Fibroblast of skin of right biceps (primary cell): ENCODE measurements at places on chromosomes 5 and 9.
A peak's percentile ranks its signal among the peaks of the same experiment; 100 is the strongest.

DNA sequence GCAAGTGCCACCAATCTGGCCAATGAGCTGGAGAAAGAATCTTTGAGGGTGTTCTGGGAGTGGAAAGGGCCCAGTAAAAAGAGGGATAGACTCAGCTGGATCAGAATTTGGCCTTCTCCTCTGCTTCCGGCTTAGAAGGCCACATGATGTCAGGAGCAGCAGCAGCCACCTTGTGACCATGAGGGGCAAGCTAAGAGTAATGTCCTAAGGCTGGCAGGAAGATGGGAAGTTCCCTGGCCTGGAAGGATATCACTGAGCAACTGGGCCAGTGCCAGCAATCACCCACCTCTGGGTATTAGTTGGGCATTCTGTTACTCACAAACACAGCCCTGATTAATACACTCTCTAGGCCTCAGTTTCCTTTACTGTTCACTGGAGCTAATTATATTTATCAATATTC is 44.2 kb downstream of the TSPAN17 start:
- no peak for DNase-seq

- no peak for DNase-seq
Observed at GRCh38 chr9:137380606-137381005, 42.4 kb downstream of the EXD3 start.

DNA sequence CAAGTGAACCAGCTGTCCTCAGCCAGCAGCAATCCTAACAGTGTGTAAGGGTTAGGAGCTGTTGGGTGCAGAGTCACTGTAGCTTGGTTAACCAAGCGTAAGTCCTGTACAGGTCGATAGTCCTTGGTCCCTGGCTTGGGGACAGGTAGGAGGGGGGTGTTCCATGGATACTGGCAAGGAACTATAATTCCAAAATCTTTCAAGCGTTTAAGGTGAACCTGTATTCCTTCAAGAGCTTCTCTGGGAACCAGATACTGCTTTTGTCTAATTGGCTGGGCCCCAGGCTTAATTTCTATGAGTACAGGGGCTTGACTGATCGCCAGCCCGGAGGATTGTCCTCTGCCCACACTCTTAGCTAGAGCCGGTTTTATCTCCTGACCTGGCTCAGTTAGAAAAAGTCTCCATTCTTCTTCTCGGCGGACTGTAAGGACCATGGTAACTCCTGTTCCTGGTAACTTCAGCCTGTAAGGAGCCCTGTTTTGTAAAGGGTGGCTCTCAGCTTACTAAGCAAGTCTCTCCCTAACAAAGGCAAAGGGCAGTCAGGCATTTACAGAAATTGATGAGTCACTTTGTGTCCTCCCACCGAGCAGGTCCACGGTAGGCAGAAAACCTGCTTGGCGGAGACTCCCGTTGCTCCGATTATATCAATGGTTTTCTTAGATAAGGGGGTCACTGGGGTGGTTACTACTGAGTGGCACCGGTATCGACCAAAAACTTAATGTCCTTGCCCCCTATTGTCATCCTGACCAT is 6.0 kb upstream of the ZNF354C start:
- DNase-seq, result no peak

DNA sequence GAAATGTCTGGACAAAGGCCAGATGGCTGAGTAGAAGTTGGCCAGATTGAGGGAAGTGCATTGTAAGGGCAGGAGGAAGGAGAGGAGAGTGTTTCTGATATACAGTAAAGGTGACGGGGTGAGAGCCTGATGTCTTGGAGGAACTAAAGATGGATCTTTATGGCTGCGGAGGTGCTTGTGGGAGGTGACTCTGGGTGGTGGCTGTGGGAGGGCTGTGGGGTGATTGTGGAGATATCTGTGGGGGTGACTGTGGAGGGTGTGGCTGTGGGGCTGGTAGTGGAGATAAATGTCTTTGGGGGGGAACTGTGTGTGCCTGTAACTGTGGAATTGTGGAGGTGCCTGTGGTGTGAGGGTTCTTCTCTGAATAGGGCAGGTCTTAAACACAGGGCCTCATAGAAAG is 121.4 kb downstream of the CMYA5 start:
- DNase-seq, result no peak

- DNase-seq, result no peak
Observed at GRCh38 chr5:169828385-169828784, 151.9 kb downstream of the INSYN2B start.

GRCh38 chr9:93709600-93710369 is 133.4 kb downstream of the PHF2 start:
- DNase-seq, result no peak

- DNase-seq, result no peak
Observed at GRCh38 chr5:35815089-35815936, 41.4 kb upstream of the IL7R start.

DNA sequence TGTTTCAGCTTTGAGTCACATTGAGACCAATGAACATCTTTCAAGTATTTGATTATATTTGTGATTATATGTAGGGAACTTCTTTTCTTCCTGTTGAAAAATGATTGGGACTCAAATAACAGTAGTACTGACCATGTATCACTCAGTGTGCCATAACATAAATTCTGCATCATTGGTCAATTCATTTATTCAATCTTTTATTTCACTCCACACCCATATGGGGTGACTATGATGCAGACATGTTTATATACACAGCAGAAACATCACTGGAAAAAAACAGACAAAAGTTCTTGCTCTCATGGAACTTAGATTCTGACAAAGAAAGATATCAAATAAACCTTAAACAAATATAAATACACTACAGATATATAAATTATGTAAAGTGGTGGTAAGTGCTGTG is 74.7 kb upstream of the ANXA1 start:
- no peak for DNase-seq

- DNase-seq, result no peak
Observed at GRCh38 chr9:137321726-137322361, 19.8 kb upstream of the NRARP start.

DNA sequence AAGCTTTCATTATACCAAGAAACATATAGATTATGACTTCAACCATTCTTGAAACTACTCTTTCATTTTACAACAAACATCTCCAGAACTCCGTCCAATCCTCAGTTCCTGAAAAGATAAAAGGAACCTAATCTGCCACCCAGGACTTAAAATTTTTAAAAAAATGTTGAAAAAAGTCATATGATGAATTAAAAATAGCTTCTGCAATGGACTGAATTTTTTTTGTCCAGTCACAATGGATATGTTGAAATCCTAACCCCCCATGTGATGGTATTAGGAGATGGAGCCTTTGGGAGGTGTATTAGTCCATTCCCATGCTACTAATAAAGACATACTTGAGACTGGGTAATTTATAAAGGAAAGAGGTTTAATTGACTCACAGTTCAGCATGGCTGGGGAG is 2.7 kb upstream of the ALDH1A1 start:
- DNase-seq, result no peak

GRCh38 chr9:135043345-135043744 is 44.1 kb upstream of the OLFM1 start:
- no peak for DNase-seq

DNA sequence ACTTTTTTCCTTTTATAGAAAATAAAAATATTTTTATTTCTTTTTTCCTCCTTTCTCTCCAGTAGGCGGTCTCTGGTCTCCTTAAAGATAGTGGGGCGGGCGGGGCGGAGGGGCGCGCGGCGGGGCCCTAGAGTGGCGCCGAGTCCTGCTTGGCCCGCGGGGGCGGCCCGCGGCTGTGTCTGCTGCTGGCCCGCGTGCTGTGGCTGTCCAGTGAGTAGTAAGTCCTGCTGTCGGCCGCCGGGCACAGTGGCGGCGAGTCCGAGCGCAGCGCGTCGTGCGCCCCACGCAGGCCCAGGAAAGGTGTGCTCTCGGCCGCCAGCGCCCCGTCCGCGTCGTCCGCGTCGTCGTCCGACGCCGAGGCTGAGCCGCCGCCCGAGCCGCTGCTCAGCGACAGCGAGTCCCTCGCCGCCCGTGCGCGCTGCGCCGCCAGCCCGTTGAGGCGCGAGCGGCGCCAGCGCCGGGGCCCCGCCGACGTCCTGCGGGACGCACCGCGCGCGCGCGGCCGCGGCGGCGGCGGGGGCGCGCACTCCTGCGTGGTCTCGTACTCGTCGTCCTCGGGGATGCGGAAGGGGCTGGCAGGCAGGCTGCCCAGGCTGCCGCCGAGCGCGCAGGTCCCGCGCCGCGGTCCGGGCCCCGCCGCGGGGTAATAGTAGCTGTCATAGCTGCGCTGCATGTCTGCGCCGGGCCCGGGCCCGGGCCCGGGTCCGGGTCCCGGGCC is 52.3 kb downstream of the PSD2 start:
- peak; percentile 51 for DNase-seq

DNA sequence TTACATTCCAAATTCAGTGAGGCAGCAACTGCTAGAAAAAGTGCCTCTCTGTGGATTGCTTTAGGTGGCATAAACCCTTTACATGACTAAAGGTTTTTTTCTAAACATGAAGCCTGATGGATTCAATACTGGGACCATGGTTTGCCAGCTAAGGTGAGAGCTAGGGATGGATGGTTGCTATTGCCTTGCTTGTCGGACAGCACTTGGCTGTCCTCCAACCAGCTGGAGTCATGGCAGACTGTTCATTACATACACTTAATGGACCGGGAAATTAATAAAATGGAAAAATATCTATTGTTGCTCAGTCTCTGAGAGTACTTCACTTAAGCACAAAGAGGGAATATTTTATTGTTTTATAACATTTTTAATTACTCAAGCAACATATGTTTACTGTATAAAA is 116.9 kb upstream of the TRPC7 start:
- DNase-seq, result no peak

GRCh38 chr9:1857808-1858207 is 157.3 kb upstream of the SMARCA2 start:
- no peak for DNase-seq

DNA sequence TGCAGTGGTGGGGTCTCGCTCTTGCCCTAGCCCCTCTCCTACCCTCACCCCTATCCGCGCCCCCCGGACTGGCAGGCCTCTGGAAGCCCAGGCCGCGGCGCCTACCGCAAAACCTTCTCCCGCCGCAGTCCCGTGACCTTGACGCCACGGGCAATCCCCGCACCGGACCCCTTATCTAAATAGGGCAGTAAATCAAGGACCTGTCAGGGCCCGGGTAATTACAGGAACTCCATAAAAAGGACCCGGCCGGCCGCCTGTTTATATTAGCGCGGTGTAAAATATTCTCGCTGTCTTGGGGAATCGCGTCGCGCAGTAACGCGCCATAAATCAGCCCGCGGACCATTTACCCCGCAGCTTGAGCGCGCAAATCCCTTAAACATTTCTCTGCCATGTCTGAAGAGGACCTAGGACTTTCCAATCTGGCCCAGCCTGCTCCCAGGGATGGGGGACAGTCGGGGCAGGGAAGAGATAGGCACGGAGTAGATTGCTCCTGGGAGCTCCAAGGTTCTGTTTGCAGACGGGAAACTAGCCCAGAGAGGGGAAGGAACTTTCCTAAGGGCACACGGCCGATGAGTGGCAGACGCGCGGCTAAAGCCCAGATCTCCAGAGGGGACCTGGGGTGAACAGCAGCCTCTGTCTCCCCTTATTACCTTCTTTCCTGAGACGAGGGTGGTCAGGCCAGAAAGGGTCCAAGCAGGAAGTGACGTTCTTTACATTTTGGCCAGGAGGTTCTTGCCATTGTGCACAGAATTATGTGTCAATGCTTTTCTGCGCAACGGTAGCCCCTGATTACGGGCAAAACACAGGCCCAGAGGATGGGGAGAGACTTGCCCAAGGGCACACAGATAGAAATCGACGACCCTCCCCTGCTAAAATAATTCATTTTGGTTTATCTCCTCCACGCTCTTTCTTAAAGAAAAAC is 4.8 kb upstream of the HAND1 start:
- no peak for DNase-seq

DNA sequence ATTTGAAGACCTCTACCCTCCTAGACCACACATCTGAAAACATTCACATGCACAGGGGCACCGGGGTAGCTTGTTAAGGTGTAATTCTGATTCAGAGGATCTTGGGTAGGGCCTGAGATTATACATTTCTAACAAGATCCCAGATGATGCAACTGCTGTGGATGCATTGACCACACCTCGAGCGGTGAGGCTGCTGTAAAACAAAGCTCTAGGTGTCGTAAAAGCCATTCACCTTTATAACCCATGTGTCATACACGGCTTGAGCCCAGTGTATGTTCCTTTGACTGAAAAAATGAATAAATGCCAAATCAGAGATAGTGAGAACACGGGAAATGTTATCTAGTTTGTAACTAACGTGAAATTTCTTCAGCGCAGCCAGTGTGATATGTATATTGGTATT is 1578.2 kb upstream of the WWC1 start:
- DNase-seq, result no peak
